ENCODE measurements at places on chromosomes 13 and 19. TPM values are rescaled to one million over a fixed set of nuclear protein-coding genes. Genes with fewer than 3 reads are reported as not detected.

- no peaks in the 10 kb centered on the region for H3K36me3 ChIP-seq
- no peak overlapping the region for H3K27ac ChIP-seq
- no peak overlapping the region for H3K4me3 ChIP-seq
These were observed 1148.6 kb upstream of the PRR20A start for GRCh38 chr13:55992145-55992544.

GRCh38 chr13:98792785-98793495, 40.5 kb upstream of the SLC15A1 start:
- H3K4me3 ChIP-seq = no peak overlapping the region
- no peaks in the 10 kb centered on the region for H3K4me1 ChIP-seq
- DNase-seq = no peak
- H3K36me3 ChIP-seq = peaks cover 56% of the 10 kb centered on the region

Gene TMEM145
- total RNA-seq = not detected

Gene ANGPTL8
- total RNA-seq = not detected

Data from lower lobe of right lung (tissue), 2 donors.